ENCODE measurements at places on chromosomes 2 and 18.
A peak's percentile ranks its signal among the peaks of the same experiment; 100 is the strongest.

DNA sequence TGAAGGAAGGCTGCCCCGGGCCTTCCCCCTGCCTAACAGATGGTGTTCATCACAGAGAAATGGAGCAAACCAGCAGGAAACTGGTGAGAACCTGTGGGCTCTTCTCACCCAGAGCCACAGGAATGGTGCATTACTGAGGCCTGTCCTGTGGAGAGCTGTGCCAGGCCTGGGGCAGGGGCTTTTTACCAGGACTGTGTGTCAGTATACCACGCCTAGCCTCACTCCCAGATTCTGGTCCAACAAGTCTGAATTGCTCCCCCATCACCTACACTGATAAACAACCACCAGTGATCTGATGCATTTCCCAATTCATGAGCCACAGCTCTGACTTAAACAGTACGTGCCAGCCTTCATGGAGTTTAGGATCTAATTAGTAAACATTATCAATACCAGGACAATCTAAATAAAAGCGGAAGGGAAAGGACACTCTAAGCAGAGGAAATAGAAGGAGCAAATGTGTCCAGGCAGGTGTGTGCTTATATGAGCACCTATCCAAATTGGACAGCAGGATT, 8.9 kb upstream of the DGUOK start:
- no peak for DNase-seq

DNA sequence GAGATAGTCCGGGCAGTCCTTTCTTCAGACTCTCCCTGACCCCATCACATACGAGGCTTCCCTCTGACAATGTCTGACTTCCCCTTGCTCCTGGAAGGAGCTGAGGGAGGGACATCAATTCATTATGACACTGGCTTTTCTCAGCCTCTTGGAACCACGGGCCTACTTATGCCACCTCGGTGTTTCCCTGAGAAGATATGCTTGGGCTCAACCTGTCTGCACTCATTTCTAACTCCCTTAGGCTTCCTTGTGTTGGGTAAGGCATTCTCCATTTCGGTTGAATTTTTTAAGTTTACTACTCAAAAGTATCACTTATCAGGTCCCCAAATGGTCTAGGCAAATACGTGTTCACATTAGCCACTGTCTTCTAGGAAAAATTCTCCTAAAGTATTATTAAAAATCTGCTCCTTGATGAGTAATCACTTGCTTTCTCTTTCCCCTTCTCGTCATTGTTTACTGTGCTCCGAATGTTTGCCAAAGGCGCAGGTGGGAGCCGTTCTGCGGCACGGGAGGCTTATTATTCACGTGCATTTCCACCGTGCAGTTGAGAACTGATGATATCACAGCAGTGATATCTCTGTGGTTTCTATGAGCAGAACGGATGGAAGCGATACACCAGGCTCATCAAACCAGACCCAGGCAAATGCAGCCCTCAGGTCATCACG, 33.1 kb downstream of the ARL4C start:
- no peak for DNase-seq

GRCh38 chr18:11008505-11008904, 140.9 kb downstream of the PIEZO2 start:
- DNase-seq, result no peak

DNA sequence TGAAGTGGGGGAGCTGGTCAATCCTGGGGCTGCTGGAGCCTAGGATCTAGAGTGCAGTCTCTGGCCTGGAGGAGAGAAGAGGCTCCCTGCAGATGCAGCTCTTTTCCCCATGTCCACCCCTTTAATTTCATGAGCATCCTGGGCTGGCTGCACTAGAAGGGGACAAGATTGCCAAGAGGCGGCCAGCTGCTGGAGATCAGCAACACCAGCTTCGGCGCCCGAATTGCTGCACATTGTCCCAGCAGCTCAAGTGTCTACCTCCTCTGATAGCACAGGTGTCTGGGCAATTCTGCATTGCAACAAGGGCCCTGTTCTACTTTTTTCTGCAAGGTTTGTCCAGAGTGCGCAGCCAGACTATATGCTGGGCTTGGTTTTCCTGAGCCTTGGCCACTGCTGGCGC, 125.7 kb downstream of the AGAP1 start:
- no peak for DNase-seq

DNA sequence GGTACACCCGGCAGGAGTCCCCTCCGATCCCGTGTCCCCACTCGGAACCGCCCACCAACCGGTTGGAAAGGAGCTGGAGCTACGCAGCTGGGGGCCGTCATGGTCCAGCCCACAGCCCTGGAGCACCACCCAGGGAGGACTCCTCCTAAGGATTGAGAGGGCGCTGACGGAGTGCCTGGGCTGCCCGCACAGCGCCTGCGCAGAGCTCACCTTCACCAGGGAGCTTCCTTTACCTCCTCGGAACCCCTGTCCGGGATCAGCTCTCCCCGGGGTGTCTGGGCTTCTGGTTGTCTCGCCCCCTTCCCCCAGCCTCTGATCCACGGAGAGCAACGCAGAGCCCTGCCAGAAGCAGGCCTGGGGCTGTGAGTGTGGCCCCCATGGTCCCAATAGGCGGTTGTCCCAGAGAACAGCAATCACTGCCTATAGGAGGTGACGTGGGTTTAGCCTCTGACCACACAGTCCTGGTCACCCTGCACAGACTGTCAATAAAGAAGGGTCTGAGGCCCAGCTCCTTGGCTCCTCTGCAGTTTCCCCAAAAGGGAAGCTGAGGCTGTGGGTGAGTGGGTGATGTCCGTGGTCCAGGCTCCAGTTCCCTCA, 14.6 kb downstream of the ALPG start:
- no peak for DNase-seq

DNA sequence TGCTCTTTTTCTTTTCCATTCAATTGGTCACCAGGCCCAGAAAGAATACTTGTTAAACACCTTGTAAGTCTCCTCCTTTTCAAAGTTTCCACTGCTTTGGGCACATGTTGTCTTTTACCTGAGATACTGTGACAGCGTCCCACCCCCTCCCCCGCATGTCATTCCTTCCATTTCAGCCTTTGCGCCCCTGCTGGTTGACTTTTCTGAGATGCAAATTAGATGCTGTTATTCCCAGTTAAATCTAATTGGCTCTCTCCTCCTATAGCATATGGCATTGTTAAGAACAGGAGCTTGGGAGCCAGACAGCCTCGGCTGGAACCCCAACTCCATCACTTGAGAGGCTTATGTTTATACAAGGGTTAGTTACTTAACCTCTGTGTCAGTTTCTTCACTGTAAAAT, 80.3 kb upstream of the GAREM1 start:
- DNase-seq, result no peak

- DNase-seq, result peak; percentile 17
Measured at GRCh38 chr18:59085797-59086196, 53.9 kb upstream of the SEC11C start.

DNA sequence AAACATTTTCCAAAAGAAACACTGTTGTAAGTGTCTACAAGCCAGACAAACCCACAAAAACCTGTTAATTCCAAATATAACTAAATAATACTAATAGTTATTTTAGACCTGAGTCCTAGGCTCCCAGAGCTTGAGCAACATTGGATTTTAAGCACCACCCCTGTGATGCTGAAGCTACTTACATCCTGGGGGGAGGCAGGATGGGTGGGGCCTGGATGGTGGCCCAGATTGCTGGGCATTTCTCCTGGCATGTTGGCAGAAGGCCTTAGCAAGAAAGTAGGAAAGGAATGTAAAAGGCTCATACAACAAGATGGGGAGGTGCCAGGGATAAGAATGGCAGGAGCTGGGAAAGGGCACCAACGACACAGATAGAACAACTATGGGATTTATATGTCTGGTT, 50.7 kb upstream of the OTX1 start:
- no peak for DNase-seq

DNA sequence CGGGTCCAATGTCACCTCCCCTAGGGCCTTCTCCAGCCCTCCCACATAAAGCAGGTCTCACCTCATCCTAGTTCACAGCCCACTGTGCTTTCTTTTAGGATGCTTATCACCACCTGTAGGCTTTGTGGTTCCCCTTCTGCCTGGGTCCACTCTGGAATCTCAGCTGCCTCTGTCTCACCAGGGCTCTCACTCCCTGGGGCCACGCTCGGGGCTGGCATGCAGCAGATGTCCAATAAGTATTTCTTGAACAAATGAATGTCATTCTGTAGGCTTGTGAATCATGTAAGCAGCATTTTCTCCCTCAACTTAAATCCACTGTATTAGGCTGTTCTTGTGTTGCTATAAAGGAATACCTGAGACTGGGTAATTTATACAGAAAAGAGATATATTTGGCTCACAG, 4.3 kb upstream of the SH3BP4 start:
- no peak for DNase-seq

DNA sequence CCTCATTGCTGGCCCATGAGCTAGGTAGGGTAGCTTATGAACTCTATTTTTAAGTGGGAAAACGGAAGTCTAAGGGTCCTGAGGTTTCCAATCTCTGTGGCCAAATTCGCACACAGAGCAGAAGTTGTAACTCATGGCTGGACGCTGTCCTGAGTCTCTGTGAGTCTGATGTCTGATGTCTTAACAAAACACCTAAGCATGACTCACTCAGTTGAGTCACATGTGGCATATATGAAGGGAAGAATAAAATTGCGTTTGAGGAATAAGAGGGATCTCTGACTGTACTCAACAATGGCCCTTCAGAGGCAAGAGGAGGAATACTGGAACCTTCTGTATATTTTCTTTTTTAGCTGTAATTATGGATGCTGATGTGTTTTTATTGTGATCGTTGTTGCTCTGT, 569.7 kb downstream of the RIT2 start:
- DNase-seq, result no peak

DNA sequence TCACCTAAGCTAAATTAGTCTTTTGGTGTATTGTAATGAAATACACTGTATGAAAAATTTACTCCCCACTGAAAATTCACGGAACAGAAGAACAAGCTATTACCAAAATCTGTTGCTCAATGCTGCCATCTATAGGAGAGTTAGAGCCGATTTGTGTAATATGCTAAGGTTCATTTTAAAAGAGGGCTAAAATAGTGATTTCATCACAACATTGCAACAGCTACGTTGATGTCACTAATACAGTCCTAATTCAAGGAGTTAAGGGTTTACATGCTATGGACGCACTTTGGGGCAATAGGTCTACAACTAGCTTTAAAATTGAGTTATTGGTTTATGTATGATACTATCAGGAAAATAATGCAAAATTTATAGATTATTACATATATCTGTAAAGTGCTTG, 3.0 kb upstream of the IRS1 start:
- peak; percentile 54 for DNase-seq

All from AG04449 (cell line).